ENCODE measurements at places on chromosomes 6 and 20. TPM values are rescaled to one million over a fixed set of nuclear protein-coding genes. Genes with fewer than 3 reads are reported as not detected.

Gene TSHZ2
- 1.0 TPM for total RNA-seq

Gene FILIP1
- 0.21 TPM for total RNA-seq

Gene ATP6V1G2
- total RNA-seq, result 0.67 TPM

DNA sequence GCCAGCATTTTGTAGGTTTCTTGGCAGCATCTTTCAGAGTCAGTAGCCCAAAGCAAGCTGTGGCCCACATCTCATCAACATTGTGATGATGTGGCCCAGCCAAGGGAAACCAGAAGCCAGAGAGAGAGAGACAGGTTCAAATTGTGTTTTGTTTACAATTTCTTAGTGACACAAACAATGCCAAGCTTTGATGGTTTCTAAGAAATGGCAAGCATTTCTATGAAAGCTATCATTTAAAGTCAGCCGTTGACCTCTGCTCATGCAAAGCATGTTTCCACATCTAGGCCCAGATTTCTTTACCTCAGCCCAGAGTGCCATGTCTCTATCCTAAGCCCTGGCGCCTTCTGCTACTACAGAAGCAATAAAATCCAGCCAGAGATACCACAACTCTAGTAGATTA lies 32.9 kb downstream of the GCM1 start:
- DNase-seq, result no peak

GRCh38 chr20:24359321-24360027 lies 110.0 kb upstream of the SYNDIG1 start:
- no peak for DNase-seq

- peak; percentile 45 for DNase-seq
Measured at GRCh38 chr6:69796073-69796641, 653 bp downstream of the LMBRD1 start.

- no peak for DNase-seq
Measured at GRCh38 chr20:2890742-2891141, 17.5 kb downstream of the PTPRA start.
